Thoracic aorta (tissue), 2 donors: ENCODE measurements at places on chromosomes 7 and 10.

DNA sequence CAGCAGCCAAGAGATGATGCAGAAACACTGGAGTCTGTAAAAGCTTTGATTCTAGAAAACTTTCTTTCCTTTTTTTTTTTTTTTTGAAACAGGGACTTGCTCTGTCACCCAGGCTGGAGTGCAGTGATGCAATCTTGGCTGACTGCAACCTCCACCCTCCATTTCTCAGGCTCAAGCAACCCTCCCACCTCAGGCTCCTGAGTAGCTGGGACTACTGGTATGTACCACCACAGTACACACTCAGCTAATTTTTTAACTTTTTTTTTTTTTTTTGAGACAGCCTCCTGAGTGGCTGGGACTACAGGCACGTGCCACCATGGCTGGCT is 17.0 kb upstream of the BAG3 start:
- no peak for DNase-seq

- DNase-seq: no peak
Observed at GRCh38 chr7:16735020-16735419, 18.5 kb upstream of the TSPAN13 start.

DNA sequence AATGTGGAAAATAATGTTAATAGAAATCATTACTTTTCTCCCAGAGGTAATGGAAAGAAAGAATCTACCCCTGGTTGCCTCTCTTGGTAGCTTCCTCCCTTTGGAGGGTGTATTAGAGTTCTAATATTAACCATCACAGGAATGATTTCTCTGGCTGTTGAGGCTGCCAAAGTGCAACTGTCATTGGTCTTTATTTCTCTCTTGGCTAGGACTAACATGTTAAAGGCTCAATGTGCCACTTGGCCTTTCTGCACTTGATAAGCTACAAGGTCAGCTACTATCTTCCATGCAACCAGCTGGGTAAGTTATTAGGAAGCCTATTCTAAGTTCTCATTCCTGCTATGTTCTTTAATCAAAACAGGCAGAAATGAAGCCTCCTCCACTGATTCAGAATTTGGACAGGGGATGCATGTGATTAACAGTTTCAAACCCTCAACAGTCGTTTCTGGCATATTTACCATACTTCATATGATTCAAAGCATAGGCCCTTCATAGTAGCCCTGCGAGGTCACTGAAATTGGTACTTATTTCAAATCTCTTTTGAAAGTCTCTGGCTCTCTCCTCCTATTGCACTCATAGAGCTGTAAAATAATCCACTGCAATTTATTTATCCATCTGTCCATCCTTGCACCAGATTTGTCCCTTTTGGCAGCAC is 645.0 kb downstream of the SORCS1 start:
- no peak for DNase-seq

GRCh38 chr7:92330835-92331438 is 85.2 kb downstream of the ANKIB1 start:
- no peak for DNase-seq

GRCh38 chr10:94065362-94065761 is 71.6 kb downstream of the PLCE1 start:
- DNase-seq: no peak

GRCh38 chr10:78721231-78721630 is 347.5 kb upstream of the ZMIZ1 start:
- DNase-seq: no peak

DNA sequence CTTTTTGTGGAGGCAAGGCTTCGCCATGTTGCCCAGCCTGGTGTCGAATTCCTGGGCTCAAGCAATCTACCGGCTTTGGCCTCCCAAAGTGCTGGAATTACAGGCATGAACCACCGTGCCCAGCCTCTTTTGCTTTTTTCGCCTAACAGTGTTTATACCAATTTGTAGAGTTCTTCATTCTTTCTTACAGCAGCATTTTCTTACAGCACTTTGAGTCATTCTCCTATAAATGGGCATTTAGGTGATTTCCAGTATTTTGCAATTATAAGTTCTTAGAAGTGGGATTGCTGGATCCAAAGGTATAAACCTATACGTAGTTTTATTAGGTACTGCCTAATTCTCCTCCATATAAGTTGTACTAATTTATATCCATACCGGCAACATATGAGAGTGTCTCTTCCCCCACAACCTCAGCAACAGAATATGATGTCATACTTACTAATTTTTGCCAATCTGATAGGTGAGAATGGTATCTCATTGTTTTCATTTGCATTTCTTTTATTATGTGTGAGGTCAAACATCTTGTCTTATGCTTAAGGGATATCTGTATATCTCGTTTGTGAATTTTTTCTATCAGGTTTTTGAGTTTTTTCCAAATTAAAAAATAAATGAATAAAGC is 39.1 kb downstream of the SUFU start:
- no peak for DNase-seq

DNA sequence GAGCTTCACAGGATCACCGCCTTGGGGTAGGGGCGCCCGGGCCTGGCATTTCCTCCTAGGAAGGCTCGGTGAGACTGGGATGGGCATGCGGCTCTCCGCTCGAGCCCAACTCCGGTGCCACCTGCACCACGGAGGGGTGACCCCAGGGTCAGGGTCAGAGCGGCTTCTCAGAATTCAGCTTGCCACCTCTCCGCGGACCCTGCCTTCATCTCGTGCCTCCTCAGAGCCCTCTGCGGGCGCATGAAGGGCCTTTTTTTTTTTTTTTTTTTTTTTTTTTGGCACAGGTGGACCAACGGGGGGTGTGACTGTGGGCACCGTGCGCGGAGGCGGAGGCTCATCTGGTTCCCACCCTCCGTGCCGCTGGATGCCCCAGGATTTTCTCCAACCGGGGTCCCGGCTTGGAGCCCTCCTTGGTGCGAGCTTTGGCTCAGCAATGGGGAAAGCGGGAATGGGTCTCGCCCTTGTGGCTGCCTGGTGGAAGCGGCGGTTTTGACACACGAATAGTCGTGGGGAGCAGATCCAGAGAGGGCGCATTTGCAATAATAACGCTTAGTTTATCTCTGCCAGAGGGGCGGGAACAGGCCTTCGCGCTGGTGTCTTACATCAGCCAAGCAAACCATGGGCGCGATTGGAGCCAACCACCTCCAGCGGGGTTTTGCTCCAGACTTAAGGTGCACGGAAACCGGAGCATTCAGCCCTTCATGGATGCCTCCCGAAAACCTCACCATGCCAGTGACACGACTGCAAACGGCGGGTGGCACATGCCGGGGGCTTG is 5.0 kb upstream of the TNRC18 start:
- DNase-seq: no peak

GRCh38 chr10:103679096-103679790 is 176.1 kb downstream of the SH3PXD2A start:
- DNase-seq: no peak

DNA sequence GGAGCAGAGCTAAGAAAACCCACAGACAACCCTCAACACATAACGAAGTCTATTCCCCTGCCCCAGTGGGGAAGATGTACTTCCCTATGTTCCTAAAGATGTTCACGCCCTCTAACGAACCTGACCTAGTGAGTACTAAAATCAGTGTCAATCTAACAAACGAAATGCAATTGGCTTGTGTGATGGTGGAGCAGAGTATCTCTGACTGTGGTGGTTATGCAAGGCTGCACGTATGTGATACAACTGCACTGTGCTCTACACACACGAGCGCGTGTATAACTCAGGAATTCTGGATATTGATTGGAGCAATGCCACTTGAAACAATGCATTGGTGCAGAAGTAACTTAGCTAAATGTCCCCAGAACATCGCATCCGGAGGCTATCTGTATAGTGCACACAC is 1.3 kb downstream of the ANKRD16 start:
- DNase-seq: no peak

GRCh38 chr10:52437205-52437646 is 123.1 kb downstream of the DKK1 start:
- DNase-seq: no peak

DNA sequence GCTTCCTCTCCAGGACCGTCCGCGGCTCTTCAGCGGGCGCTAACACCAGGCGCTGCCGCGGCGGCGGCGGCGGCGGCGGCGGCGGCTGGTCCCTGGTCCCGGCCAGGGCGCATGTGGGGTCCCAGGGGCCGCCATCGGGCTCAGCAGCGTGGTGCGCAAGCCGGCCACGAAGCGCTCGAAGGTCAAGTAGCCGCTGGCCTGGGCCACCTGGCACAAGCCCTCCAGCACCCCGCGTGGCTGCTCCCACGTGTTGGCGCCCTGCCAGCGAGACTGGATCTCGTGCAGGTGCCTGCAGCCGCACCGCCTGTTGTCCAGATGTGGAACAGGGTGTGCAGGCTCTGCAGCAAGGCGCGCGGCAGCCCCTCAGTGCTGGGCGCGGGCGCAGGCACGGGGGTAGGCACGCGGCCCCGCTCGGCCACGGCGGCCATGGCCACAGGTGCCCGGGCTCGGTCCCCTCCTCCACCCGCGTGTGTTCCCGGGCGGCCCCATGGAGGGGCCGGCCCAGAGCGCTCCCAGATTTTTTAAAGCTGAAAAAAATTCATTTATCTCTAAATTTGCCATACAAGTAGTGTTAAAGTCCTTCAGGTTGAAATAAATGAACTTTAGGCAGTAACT is 884.2 kb upstream of the ZNF722 start:
- DNase-seq: no peak

GRCh38 chr7:131302876-131303707 is 24.6 kb upstream of the MKLN1 start:
- no peak for DNase-seq

DNA sequence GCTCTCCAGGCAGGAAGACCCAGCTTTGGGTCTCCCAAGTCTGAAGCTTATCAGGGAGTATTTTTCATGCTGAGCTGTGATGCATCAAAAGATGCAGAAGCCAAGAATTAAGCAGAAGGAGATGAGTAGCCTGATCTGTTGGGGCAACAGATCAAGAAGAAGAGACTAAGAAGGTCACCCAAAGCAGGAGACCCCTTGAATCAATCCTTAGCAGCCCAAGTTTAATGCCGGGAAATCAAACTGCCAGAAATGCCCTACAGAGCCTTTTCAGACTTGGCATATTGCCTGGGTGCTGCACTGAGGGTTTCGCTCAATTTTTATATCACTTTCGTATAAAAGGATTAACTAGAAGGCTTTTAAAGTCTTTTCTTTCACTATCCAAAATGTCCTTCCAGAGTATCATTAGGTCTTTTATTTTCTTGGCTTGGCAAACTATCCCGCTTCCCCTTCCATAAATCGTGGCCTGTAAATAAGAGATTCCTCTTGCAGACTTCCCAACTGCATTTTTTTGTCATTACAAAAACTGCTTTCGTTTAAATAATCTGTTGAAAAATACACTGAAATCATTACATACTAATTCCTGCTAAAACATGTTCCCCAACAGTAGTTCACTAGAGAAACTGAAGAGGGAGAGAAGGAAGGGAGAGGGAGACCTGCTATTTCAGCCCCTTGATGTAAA is 49.0 kb upstream of the STK17A start:
- no peak for DNase-seq

- no peak for DNase-seq
Observed at GRCh38 chr10:71309919-71310318, 9.1 kb upstream of the SLC29A3 start.

DNA sequence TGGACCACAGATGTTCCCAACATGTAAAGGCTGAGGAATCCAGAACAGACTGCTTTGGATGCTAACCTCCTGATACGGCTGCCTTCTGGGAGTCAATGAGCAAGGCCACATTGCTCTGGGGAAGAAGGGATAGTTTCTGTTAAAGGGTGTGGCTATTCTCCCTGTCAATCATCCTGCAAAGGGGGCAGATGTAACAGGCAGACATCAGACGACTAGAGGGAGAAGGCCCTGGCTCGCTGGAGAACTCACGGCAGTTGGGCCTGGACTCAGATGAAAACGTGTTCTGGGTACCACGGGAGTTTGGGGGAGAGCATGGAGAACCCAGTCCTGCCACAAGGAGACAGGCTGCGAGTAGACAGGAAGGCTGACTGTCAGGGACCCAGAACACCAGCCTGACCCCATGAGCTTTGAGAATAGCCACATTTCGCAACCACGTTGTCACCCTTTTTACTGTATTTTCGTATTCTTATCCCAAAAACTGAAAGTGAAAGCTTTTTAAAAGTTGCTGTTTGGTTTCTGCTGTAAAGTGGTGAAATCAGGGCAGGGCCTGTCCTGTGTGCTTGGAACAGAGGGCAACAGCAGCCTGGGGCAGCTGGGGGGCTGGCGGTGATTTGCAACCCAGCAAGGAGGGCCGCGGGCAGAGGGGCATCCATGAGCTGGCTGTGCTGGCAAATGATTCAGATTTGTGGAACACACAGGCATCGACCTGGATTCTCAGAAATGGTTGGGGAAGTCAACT is 95.3 kb downstream of the MYOF start:
- no peak for DNase-seq
